ENCODE measurements at places on chromosomes 3 and 15. TPM values are rescaled to one million over a fixed set of nuclear protein-coding genes. Genes with fewer than 3 reads are reported as not detected.

Gene AZI2
- 36.8 TPM for total RNA-seq

Gene ADAMTSL3
- total RNA-seq: 0.34 TPM

Gene GSK3B
- 23.0 TPM for total RNA-seq

Gene SPSB4
- 0.20 TPM for total RNA-seq

Gene SLC51A
- not detected for total RNA-seq

Gene ECE2
- not detected for total RNA-seq

Gene TGM5
- not detected for total RNA-seq

Gene CLRN1
- total RNA-seq: not detected

Gene ATP8B4
- 1.0 TPM for total RNA-seq

All from A549 treated with AZD2906 at 1 μM for 4 hours (cell line).